ENCODE measurements at places on chromosomes 1 and 21.
A peak's percentile ranks its signal among the peaks of the same experiment; 100 is the strongest.

DNA sequence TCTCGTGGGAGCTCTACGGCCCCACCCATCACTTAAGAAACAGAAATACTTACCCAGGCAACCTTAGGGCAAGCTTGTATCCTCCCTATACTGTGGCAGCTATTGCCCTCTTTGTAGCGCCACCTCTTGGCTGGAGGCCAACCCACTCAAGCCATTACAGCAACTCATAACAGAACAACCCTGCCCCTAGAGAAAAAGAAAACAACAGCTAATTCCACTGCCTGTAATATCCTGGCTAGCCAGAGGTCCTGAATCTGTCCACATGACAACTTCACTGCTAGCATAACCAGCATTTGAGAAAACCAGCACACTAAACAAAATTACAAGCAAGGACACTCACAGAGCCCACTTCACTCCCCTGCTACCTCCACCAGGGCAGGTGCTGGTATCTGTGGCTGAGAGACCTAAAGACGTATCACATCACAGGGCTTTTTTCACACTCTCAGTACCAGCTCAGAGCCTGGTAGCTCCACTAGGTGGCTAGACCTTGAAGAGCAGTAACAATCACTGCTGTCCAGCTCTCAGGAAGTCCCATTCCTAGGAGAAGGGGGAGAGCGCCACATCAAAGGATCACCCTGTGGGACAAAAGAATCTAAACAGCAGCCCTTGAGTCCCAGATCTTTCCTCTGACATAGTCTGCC lies 14.5 kb upstream of the MX1 start:
- no peak for DNase-seq

- DNase-seq: peak; percentile 89
Measured at GRCh38 chr1:904310-904950, 19.3 kb upstream of the SAMD11 start.

GRCh38 chr1:65751961-65752360 lies 40.7 kb upstream of the PDE4B start:
- no peak for DNase-seq

DNA sequence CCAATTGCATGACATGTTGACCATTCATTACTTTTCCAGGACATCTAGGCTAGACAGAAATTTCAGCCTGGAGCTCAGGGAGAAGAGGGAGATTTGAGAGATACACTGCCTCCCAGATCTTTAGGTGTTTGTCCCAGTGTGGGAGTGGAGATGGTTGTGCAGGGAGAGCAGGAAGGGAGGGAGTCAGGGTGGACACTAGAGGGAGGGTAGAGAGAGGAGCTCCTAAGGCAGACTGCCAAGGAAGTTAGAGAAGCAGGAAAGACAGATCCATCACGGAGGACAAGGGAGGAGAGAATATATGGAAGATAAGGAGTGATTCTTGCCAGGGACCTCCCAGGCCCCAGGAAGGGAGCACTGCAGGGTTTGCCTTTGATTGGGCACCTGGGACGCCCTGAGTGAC lies 8.7 kb downstream of the CDCA8 start:
- DNase-seq: no peak

DNA sequence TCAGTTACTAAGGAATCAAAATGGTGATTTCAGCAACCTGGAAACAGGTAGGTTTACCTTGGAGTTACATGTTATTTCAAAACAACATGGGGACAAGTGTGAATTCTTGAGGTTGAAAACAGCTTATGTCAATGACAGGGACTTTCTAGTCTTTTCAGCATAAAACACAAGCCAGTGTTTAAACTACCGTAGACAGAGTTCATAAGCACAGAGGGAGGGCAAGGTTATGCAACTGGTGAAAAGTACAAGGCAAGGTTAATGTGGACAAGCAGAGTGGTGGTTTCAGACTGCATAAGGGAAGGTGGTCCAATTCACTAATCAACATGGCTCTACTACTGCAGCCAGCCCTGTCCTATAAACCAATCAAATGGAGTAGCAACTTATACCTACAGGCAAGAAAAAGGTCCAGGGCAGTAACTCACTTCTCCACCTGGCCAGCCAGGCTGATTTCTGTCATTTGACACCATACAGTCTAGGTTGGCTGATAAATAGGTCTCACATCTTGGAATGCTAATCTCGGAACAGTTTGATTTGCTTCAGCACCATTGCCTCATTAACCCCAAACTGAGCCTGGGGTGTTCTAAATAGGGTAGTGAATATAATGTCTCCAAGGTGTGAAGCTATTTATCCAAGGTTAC lies 250.3 kb upstream of the PROX1 start:
- no peak for DNase-seq

GRCh38 chr1:198520524-198521254 lies 19.8 kb downstream of the ATP6V1G3 start:
- DNase-seq: no peak

GRCh38 chr1:27634177-27634984 lies 604 bp downstream of the FGR start:
- DNase-seq: peak; percentile 61

GRCh38 chr21:46079352-46080170 lies 18.4 kb upstream of the COL6A2 start:
- peak; percentile 98 for DNase-seq

- no peak for DNase-seq
Measured at GRCh38 chr21:38761531-38761930, 44.2 kb upstream of the ETS2 start.

DNA sequence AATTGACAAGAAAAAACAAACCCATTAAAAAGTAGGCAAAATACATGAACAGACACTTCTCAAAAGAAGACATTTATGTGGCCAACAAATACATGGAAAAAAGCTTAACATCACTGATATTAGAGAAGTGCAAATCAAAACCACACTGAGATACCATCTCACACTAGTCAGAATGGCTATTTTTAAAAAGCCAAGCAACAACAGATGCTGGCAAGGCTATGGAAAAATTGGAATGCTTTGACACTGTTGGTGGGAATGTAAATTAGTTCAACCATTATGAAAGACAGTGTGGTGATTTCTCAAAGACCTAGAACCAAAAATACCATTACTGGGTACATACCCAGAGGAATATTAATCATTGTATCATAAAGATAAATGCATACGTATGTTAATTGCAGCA lies 641.1 kb upstream of the B3GALT2 start:
- DNase-seq: no peak

DNA sequence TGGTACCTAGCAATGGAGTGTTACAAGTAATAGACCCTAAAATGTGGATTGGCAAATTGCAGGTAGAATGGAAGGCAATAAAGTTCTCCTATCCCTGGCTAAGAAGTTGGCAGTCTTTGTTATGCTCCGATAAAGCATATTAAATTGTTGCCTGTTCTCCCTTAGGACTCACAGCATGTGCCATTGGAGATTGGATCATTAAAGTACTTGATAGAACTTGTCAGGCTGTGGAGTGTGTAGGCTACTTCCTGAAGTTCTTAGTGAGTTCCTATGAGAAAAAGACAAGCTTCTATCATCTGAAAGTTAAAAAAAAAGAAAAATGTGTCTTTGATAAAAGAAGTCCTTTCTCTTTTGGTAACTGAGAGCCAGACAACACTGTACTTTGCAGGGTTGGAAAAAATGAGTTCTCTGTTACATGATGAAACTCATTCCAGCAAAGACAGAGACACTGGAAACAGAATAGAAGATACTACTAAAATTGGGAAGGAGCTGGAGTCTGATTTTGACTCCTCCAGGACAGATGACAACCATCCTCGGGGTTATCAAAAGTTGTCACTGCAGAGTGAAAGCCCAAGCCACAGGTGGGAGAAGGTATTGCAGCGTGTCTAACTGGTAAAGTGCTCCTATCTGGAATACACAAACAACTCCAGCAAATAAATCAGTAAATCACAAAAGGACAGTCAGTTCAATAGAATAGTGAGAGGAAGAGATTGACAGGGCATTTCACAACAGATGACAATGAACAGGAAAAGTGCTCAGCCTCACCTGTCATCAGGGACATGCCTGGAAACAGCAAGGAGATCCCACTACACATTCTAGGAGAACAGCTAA lies 87.5 kb upstream of the WDR26 start:
- no peak for DNase-seq

DNA sequence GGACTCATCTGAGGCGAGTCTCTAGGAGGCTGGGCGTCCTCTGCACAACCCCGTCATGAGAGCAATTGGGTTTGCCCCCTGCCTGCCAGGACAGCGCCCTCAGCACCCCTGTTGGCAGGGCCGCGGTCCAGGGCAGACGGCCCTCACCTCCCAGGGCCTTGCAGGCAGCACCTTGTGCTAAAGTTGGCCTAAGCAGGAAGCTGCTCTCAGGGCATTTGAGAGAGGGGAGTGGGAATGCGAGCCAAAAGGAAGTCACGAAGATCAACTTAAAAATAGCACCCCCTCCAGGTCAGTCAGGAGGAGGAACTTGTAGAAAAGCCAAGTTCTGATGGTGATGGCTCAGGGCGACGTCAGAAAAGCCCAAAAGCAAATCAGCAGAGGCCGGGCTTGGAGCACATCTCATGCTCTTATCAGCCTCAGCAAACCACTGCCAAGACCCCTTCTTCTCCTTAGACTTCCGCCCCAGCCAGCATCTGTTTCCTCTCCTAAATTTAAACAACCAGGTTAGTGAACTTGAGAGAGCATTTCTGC lies 12.6 kb upstream of the ADORA3 start:
- peak; percentile 74 for DNase-seq

DNA sequence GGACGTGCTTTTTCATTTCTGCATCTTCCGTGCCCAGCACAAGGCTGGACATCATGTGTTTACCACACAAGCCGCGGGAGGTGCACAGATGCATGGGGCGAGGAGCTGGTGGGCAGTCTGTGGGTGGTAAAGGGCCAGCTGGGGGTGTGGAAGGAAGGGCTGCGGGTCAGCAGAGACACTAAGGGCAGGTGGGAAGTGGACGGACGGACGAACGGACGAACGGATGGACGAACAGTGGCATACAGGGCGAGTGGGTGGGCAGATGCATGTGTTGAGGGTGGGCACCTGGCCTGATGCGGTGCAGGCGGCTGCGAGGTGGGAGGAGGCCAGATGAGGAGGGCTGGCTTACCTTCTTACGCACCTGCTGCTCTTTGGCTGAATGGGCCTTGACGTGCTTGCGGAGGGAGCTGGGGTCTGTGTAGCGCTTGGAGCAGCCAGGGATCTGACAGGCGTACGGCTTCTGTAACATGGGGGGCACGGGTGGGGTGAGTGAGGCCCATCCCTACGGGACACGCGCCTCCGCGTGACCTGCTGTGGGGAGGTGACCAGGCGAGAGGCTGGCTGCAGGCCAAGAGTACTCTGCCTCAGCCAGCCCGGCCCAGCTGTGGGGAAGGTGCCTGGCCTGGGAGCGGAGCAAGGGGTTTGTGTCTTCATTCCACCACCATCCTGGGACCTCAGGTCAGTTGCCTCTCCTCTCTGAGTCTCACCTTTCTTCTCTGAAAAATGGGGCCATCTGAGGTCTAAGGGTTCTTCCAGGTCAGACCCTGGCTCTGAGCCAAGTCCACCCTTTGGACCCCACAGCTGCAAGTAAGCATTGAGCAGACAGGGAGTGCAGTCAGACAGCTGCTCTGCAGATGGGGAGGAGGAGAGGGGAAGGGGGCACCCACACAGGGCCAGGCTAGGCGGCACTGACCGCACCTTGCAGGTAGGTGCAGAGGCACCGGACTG lies 65.5 kb downstream of the DMRTB1 start:
- no peak for DNase-seq

DNA sequence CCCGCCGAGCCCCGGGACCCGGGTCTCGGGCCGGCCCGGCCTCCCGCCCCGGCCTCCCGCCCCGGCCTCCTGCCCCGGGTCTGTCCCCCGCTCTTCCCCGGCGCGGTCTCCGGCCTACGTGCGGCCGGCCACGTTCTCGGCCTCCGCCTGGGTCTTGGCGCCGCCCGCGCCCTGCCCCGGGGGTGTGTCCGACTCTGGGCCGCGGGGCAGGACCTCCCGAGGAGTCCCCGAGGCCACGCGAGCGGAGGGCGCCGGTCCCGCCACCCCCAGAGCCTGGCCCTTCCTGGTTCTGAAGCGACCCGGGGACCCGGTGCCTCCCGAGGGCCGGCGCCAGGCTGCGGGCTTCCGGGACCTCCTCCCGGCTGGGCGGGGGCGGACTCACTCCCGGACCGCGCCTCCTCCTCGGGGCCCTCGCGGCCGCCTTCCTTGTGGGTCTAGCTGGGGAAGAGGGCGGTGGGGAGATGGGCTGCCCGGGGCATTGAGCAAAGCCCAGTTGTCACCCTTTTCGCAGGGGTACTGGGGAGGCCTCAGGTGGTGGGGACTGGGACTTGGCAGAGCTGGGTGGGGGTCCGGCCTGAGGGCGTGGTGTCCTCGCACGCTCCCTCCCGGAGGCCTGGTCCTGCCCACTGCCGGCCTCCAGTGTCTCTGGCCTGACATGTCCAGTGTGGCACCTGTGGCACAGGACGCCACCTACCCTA lies 558 bp downstream of the PFKL start:
- DNase-seq: peak; percentile 83

DNA sequence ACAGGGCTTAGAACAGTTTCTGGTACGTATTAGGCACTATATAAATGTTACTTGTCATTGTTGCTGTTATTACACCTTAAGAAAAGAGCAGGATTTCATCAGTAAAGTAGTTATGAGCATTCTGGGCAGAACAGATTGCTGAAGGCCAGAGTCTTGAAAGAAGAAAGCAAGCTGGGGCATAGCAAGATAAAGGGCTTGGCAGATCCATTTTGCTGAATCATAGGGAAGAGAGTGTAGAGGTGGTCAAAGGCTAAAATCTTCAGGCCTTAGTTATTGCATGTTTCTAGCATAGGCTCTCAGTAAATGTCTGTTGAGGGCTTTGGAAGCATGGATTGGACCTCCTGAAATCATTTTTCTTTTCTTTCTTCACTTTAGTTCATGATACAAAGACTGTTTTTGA lies 67.5 kb downstream of the PLA2G4A start:
- DNase-seq: peak; percentile 31

DNA sequence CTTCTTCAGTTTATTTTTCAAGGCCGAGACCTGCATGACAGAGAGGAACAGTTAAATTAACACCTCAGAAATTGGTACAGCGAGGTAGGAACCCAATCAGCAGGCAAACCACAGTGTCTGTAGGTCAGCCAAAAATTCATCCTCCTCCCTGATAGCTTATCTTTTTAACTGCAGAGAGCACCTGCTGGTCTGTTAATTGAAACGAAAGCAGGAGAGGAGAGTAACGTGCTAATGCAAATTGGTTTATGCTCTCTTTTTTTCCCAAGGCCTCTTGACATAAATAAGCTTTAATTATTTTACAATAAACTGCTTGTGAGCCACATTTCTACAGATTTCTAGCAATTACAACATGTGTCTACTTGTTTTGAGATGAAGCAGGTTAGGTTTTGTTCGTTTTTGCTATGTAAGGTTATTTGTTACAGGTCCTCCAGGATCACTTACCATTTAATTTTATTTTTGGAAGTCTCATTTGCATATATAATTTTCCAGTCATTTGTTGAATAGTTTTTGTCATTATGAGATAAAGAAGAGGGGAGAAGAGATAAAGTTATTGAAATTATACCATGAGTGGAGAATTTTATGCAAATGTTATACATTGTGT lies 179.9 kb downstream of the DENND1B start:
- DNase-seq: no peak
